ENCODE measurements at places on chromosomes 16 and 17.
A peak's percentile ranks its signal among the peaks of the same experiment; 100 is the strongest.

DNA sequence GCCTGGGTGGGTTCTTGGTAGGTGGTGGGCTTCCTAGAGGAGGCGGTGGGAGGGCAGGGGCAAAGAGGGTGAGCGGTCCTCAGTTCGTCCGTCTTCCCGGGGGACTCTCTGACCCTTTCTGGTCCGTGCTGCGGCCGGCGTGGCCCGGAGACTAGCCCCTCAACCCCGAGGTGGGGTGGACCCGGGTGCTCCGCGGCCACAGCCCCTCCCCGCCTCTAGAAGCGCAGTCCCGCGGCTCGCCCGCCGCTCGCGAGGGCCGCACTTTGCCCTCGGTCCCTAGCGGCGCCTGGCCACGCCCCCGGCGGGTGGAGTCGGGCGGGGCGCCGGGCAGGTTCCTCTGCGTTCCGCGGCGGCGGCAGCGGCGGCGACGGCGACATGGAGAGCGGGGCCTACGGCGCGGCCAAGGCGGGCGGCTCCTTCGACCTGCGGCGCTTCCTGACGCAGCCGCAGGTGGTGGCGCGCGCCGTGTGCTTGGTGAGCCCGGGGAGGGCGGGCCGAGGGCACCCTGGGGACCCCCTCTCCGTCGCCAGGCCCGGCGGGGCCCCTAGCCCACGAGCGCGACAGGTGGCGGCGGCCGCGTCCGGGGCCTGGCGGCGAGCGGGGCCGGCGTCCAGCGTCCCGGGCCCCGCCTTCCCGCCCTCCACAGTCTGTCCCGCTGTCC, at the start of gene SYNGR2:
TSS of gene SYNGR2 (plus strand) at position 340 of the 661 bp plus-strand sequence. CDS start at position 376, 36 bp downstream.
- peak; percentile 50 for DNase-seq

DNA sequence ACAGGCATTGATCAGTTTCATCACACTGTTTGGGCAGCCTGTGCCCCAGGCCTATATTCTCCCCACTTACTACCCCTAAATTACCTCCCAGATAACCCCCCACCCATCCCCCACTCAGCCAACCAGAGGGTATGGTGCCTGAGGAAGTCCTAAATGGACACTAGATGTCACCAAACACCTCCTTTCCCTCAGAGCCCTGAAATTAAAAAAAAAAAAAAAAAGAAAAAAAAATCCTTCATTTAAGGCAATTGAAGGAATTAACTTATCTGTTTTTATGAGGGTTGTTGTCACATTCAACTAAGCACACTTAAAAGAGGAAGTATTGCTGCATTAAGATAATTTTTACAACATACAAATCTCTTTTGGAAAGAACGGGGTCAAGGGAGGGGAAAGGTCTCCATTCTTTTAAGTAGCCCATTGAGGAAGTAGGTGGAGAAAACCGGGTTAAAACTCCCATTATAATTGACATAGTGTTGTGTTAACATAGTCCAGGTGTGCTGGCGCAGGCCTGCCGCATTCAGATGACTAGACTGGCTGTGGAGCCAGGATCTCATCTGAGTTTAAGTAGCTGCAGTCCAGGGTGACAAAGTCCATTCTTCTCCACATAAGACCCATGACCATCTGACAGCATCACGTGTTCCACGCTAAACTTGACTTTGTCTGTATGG, 46.3 kb downstream of the SNX11 start:
- DNase-seq, result peak; percentile 37

DNA sequence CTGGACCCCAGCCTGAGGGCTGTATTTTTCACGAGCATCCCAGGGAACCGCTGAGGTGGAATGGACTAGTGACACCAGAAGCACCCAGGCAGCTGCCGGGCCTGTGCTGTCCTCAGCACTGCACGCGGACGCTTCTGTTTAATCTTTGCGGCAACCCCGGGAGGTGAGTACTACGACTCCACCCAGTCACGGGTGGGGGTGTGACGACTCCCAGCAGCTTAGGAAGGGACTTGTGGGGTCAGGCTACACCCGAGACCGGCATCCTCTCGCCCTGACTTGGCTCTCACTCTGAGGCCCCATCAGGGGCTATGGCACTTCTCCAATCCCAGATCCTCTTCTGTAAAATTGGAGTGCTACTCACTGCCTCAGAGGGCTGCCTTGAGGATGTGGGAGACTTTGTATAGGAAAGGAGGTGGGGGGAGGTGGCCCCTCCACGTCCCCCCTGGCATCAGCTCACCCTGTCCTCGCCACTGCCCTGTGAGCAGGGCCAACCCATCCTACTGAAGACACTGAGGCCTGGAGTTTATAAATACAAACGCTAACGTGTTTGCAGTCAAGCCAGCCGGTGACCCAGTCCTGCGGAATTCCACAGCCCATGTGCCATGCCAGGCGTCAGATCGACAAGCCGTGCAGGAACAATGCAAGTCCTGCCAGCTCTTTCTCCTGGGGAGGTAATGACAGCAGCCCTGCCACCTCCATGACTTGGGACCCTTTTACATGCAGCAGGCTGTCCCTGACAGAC, 44.4 kb downstream of the PPL start:
- peak; percentile 42 for DNase-seq

- DNase-seq, result no peak
Observed at GRCh38 chr17:1753767-1754429, 8.0 kb upstream of the SERPINF1 start.

DNA sequence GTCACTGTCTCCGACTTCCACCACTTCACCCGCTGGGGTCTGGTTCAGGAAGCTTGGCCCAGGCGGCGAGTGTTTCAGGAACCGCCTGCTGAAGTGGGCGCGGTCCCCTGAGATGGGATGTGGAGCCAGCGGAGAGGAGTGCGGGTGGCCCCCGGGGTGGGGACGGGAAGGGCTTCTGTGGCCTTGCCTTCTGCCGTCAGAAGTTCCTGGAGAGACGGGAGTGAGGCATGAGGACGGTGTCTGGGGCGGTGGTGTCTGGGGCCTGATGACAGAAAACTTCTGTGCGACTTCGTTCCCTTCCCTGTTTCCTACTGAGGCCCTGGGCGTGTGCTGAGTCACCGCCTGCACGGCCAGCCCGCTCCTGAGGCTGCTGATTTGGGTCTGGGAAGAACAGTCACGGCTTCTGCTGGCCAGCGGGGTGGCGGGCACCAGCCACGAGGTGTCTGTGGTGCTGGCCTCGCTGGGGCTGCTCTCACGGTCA, 12.3 kb upstream of the NLRC3 start:
- DNase-seq, result no peak

GRCh38 chr16:27449434-27450195, 47.6 kb downstream of the IL21R start:
- no peak for DNase-seq

- DNase-seq, result no peak
Observed at GRCh38 chr16:48279199-48279598, 31.9 kb upstream of the ABCC11 start.

GRCh38 chr17:20223808-20224328, 214.7 kb downstream of the SPECC1 start:
- DNase-seq, result no peak

- no peak for DNase-seq
Observed at GRCh38 chr16:75774197-75774596, 47.9 kb upstream of the CPHXL start.

GRCh38 chr17:71111934-71112333, 942.6 kb downstream of the KCNJ2 start:
- peak; percentile 16 for DNase-seq

DNA sequence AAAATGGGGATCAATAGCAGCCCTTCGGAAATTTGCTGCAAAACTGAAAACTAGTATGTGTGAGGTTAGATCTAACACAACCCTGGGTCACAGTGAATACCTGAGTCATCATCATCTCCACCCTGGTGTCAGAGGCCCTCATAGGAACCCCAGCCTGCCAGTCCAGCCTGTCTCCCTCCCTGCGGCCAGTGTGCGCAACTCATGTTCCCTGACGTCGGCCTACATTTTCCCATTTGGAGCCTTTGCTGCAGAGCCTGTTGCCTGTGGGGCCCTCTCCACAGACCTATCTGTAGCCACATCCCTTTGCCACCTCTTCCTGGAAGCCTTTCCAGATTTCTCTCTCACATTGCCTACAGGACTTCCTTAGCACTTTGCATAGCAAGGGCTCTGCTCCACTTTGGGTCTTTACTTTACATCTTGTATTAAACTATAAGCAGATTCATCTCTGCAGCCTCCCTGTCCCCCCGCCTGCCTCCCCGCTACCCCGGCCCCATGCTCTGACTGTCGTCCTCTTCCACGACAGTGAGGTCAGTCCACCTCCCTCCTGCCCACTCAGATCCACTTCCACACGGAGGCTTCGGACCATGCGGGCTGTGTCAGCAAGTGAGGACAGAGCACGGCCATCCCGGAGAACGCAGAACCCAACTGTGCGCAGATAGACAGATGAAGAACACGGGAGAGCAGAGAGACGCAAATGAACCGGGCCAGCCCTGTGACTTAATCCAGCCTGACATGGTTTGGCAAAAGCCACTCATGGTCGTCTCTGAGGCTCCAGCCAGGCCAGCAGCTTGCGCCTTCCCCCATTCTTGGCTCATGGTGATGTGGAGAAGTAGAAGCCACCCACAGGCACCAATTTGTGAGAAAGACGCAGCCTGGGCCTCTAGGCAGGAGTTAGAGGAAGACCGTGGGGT, 31.0 kb downstream of the NGFR start:
- no peak for DNase-seq

DNA sequence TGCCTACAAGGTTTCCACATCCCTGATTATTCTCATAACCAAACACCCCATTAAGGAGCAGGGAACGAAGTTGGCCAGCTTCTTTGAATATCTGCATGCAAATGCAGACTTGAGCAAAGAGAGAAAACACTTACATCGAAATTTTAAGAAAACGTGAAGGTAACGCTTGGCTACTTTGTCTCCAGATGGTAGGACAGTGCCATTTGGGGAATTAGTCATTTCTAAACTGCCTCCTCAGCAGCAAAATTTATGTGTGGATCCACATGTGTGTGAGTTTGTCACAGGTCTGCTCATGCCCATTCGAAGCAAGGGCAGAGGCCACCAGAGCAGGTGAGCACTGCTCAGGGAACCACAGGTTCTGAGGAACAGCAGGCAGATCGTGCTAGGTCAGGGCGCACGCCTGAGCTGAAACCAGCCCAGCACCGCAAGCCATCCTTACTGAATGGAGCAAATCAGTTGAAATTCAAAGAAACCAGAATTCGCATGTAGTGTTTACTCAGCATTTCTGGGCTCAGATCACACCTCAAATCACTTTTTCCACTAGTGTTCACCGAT, 80.1 kb downstream of the SOCS1 start:
- no peak for DNase-seq

- DNase-seq, result peak; percentile 6
Observed at GRCh38 chr16:4663777-4664465, 29.4 kb upstream of the NUDT16L1 start.

GRCh38 chr16:54080524-54081008, 206.0 kb downstream of the IRX3 start:
- DNase-seq, result peak; percentile 82

DNA sequence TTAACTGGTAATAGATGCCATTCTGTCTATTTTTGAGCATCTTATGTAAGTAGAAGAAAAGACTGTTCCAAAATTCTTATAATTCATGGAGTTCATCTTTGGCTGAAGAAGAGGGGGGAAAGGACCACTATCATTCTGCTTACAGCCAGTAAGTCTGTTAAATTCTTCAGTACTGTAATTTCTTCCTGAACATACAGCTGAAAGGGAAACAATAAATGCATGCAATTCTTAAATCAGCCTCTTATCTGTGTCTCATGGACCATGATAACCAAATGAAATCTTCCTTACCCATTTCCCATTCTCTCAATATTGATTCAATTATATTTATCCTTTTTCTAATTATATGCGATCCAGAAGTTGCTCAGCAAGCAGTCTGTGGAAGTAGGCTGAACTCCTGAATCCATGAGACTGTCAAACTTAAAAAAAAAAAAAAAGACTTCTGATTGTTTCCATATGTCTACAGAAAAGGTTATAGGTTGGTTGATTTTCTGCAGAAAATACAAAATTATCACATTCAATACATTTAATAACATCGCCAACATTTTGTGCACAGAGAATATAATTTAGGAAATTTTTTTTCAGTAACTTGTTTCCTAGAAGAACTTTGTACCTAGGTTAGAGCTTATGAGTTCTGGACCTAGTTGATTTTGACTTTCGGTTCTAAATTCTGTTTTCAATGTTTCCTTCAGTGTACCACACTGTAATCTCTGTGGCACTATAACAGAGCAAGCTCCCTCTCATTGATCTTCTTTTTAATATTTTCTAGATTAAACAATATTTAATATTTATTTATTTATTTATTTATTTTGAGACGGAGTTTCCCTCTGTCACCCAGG, 1.2 kb upstream of the ABCA9 start:
- DNase-seq, result no peak

GRCh38 chr17:48487221-48487620, 43.6 kb downstream of the HOXB1 start:
- DNase-seq, result no peak

GRCh38 chr16:745739-746138, 4.9 kb upstream of the CIAO3 start:
- DNase-seq, result no peak

- DNase-seq, result peak; percentile 79
Observed at GRCh38 chr17:58330997-58331814, 2.6 kb upstream of the TSPOAP1 start.

- no peak for DNase-seq
Observed at GRCh38 chr16:88378401-88378800, 4.4 kb upstream of the ZNF469 start.

GRCh38 chr17:42334677-42335076, 46.4 kb downstream of the STAT5A start:
- DNase-seq, result peak; percentile 61

GRCh38 chr16:69618307-69618706, 52.5 kb downstream of the NFAT5 start:
- no peak for DNase-seq

- no peak for DNase-seq
Observed at GRCh38 chr16:76197900-76198299, 79.3 kb upstream of the CNTNAP4 start.

DNA sequence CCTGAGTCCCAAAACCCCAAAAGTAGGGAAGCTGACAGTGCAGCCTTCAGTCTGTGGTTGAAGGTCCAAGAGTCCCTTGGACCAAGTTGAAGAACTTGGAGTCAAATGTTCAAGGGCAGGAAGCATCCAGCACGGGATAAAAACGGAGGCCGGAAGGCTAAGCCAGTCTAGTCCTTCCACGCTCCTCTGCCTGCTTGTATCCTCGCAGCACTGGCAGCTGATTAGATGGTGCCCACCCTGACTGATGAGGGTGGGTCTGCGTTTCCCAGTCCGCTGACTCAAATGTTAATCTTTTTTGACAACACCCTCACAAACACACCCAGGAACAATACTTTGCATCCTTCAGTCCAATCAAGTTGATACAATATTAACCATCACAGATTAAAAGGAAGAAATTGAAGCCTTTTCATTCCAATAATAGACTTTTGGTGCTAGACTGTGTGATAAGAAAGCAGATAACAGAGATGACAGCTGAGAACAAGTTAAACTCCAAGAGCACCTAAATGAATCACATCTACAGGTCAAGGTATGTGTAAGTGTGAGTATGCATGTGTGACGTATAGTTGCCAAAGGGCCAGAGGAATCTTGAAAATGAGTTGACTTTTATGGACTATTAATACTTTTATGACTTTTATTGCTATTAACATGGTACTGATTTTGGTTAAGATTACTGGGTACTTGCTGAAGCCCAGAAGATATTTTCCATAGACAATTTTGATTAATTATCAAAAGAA, 933.5 kb upstream of the SOX9 start:
- DNase-seq, result no peak

Data from fibroblast of skin of right biceps (primary cell).